ENCODE measurements at places on chromosomes 3 and 15.
A peak's percentile ranks its signal among the peaks of the same experiment; 100 is the strongest.

GRCh38 chr3:24594161-24594560 lies 99.5 kb upstream of the THRB start:
- DNase-seq = no peak

DNA sequence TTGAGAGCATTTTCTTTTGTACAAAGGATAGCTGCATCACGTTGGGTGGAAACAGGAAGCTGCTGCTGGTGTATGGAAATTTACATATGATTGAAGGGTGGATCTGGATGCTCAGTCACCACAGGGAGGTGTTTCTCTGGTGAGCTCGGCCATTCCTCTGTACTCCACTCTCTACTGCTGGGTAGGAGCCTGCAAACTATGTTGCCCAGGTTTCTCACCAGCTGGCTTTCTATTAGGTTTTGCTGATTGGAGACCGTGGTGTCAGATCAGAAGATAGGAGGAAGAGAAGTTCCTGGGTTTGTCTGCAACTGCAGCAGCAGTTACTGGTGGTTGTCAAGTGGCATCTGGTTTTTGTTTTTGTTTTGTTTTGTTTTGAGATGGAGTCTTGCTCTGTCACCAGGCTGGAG lies 61.7 kb downstream of the TAMM41 start:
- no peak for DNase-seq

DNA sequence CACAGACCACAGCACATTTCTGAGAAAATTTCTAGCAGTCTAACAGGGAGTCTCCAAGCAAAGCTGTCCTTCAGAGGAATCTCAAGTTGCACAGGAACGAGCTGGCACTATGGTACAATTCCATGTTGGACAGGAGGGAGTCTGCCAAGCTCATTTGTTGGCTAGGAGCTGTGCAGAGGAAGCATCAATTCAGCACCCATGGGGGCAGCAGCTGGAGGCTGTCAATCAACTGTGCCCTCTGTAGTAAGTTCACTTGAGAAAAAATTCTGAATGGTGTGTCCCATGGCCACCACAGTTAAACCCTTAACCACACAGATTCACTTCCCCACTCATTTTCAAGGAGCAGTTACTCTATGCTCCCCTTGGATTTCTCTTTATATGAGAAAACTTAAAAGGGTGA lies 298.5 kb upstream of the PPP2R3A start:
- DNase-seq = no peak

DNA sequence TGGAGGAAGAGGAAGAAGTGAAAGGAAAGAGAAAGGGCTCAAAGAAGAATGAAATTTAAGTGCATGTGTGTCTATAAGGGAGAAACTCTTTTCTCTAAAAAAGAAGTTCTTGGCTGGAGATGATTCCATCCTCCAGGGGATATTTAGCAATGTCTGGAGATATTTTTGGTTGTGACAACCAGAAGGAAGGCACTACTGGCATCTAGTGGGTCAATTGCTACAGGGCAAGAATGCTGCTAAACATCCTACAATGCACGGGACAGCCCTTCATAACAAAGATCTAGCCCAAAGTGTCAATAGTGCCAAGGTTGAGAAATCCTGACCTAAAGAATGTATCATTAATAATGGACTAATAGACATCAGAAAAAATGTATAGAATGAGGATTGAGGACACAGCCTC lies 57.4 kb upstream of the ST3GAL6 start:
- peak; percentile 24 for DNase-seq

DNA sequence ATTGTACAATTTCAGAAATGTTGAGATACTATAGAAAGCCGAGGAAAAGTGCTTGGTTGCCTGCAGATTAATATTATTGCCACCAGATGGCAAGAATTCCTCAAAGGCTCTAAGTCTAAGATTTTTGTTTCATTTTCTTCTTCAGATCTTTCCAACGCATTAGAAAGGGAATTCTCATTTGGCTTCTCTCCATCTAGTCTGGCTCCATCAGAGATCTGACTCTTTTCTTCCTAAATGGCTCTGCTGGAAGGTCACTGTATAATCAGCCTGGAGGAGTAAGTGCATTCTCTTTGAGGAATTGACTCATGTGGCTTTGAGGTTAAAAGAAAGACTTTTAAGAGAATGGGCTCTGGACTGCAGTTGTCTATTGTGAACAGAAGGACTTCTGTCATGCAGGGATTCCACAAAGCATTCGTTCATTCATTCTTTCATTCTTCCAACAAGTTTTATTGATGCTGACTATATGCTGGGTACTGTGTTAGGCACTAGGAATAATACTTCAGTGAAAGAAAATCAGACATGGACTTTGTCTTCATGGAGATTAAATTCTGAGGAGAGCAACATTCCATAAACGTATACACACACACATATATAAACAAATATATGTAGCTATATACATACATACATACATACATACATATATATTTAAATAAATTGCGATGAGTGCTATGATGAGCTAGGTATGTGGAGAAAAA lies 55.3 kb downstream of the SLC28A2 start:
- peak; percentile 61 for DNase-seq
